G401 (cell line): ENCODE measurements at places on chromosomes 2 and 18.

- no peak for DNase-seq
Measured at GRCh38 chr2:127951026-127951425, 65.3 kb upstream of the AMMECR1L start.

DNA sequence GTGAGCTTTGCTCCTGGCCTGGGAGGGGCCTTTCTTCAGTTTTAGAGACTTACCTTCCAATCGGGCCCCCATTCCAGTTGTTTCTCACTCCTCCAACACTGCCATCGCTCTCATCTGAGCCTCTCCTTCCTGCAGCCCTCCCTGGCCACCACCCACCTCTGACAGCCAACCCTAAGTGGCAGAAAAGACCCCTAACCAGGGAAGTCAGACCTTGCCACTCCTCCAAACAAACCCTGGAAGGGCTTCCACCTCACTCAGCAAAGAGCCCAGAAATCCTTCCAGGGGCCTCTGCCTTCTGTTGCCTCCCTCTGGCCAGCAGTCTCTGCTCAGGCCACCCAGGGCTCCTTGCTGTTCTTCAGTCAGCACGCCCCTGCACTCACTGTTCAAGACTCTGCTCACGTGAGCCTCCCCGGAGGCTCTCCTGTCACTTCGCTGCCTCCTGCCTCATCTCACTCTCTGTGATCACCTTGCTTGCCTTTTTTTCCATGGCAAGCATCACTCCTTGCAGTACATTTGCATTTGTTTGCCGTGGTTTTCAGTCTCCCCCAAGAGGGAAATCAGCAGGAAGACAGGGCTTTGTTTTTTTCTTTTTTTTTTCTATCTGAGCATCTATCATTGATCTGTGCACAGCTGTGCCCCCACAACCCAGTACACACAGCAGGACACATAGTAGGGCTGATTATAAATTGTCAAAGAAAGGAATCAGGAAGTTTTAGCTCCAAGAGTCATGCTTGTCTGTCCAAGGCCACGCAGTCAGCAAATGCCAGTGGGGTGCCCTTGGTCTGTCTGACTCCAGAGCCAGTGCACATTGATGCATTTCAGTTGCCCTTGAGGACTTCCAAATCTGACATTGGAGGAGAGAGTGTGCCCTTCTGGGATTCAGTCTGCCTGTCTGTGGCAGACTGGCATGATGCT lies 83.9 kb downstream of the INHBB start:
- DNase-seq = no peak

- peak; percentile 18 for DNase-seq
Measured at GRCh38 chr18:55054021-55054990, 95.0 kb upstream of the CCDC68 start.

GRCh38 chr2:136107051-136108033 lies 10.6 kb downstream of the CXCR4 start:
- no peak for DNase-seq

DNA sequence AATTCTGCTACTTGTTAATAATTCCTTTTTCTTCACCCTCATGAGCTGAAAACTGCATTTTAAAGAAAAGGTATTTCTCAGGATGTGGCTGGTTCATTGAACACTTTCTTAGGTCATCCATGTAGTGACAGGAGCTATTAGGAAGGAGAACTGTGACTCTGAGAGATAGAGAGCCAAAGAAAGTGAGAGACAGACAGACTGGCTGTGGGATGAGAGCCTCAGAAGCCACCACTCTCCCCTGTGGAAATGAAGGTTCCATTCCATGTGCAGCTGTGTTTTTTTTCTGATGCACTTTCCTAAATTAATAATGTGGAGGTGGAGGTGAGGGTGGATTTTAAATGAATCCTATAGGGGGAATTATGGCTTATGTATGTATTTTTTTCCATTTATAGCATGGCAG lies 113.3 kb downstream of the FAM210A start:
- DNase-seq = no peak
